Tibial nerve (tissue), 4 donors: ENCODE measurements at places on chromosomes 6 and 20.

- no peak for DNase-seq
Measured at GRCh38 chr6:38846844-38847243, 131.7 kb downstream of the DNAH8 start.

GRCh38 chr20:39479196-39479810 lies 517.2 kb downstream of the DHX35 start:
- no peak for DNase-seq

GRCh38 chr6:31091680-31092079 lies 20.7 kb downstream of the C6orf15 start:
- no peak for DNase-seq

- DNase-seq, result no peak
Measured at GRCh38 chr20:24118441-24119175, 130.0 kb upstream of the GGTLC1 start.

DNA sequence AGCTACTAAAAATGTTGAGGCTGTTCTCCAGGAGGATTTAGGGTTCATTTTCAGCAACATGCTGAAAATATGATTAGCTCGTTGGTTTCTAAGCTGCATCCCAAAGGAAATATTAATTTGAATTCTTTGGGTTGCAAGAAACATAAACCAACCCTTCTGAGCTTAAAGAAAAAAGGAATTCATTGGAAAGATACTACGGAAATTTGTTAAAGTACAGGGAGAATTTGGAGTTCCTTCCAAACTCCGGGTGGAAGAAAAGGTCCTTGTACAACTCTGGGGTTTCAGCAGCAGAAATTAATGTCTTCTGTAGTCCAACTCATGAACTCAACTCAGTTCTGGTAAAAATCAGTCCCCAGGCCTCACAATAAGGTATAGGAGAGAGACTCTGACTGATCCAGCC lies 712.9 kb downstream of the UTRN start:
- DNase-seq, result no peak

- DNase-seq, result no peak
Measured at GRCh38 chr6:35363293-35363750, 21.0 kb downstream of the PPARD start.

GRCh38 chr6:158284876-158285655 lies 27.2 kb upstream of the TULP4 start:
- no peak for DNase-seq

DNA sequence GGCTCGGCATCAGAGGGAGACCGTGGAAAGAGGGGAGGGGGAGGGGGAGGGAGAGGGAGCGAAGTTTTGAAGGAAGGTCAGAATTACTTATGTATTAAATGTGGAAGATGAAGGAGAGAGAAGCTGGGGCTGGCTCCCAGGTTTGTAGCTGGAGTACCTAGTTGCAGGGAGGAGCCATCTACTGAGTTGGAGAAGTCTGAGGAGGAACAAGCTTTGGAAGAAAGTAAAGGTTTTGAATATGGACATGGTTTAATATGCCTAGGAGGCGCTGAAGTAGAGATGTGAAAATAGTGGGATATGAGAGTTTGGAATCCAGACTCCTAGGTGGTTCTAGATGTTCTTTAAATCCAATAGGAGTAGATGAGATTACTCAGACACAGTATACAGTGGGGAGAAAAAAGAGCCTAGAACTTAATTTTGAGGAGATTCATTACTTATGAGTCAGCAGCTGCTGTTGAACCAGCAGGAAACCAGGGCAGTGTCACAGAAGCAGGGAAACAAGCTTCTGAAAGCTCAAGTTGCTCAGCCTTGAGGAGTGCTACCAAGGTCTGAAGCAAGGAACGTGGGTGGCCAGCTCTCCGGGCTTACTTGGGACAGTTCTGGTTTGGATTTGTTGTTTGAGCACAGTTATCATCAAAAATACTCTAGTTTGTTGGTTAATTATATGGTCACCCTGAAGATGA lies 149.3 kb downstream of the UTRN start:
- DNase-seq, result no peak

DNA sequence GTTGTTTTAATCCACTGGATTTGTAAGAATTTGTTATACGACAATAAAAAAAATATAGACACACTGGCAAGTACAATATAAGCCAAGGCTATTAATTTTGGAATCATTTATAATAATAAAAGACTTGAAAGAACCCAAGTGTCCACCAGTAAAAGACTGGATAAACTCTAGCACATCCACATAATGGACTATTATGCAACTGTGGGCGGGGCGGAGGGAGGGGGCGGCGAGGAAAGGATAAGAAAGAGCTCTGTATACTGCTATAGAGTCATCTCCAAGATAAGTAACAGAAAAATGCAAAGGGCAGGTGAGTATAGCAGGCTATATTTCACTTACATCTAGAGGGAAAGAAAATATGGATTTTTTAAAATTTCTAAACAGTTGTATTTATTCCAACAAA lies 123.3 kb downstream of the TBC1D32 start:
- no peak for DNase-seq

GRCh38 chr6:30893001-30893591 lies 8.8 kb downstream of the DDR1 start:
- no peak for DNase-seq

- DNase-seq, result no peak
Measured at GRCh38 chr6:105560611-105561066, 157.8 kb upstream of the PREP start.

GRCh38 chr6:32796848-32797776 lies 19.7 kb downstream of the HLA-DOB start:
- peak; percentile 95 for DNase-seq

- no peak for DNase-seq
Measured at GRCh38 chr20:50995506-50995905, 27.4 kb downstream of the KCNG1 start.

GRCh38 chr6:26365633-26365995 lies 616 bp downstream of the BTN3A2 start:
- DNase-seq, result no peak

GRCh38 chr20:45010399-45010828 lies 44.1 kb downstream of the STK4 start:
- DNase-seq, result no peak

DNA sequence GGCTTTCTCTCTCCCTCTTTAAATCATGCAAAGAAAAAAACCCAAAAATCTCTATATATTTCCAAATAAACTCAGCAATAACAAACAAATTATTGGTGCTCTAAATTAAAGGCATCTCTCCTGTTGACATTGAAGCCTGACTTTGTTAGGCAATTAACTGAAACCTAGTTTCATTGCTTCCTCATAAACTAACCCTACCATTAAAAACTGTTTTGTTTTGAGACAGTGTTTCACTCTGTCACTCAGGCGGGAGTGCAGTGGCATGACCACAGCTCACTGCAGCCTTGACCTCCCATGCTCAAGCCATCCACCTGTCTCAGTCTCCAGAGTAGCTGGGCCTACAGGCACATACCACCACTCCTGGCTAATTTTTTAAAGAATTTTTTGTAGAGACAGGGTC lies 34.9 kb downstream of the PIGU start:
- DNase-seq, result no peak

DNA sequence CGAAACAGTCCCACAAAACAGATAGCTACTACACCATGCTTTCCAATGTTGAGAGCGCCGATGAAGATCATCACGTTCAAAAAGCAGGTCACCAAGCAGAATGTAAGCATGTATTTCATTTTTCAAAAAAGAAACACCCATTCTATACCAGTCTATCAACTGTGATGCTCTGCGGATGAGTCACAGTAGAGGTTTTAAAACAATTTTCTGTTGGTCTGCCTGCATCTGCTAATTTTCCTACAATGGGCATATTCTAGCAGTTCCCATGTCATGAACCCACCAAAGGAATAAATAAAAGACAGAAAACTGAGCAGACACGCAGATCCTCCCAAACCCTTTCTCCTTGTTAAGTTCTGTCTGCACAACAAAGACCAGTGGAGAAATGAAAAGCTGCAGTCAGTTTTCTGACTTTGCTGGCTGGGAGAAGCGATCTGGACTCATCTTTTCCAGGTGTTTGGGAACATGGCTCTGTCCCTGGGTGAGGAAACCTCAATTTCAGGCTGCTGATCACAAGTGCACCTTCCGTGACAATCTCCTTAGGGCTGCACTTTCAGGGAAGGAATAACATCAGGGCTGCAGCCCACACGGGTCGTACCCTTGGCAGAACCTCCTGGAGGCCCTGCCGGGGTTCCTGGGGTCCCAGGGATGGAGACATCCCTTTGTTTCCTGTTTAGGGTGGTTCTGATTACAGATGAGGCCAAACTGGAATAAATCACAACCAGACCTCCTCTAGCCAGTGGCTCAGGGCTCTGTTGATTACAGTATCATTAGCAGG lies 200.1 kb downstream of the BMP7 start:
- no peak for DNase-seq

DNA sequence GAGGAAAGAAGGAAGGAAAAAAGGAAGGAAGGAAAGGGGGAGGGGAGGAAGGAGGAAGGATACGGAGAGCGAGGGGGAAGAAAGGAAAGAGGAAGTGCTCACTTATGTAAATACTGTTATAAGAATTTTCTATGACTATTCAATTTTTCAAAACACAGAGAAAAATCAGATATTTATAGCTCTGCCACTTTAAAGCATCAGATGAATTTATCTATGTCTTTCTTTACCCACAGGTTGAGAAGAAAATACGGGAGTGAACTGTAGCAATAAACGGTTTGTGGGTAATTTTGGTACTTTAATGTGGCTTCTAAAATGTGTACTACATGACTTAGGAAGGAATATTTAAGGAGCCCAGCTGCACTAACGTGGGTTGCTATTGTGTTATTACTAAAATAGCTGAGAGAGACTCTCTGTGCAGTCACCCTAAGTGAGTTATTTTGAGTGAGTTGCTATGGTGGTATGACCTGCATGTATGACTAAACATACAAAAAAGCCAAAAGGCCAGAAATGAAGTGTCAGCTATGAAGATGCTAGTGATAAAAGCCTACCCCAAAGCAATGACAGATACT lies 225.5 kb downstream of the SOD2 start:
- DNase-seq, result no peak

GRCh38 chr6:16319813-16320532 lies 81.6 kb downstream of the GMPR start:
- no peak for DNase-seq

DNA sequence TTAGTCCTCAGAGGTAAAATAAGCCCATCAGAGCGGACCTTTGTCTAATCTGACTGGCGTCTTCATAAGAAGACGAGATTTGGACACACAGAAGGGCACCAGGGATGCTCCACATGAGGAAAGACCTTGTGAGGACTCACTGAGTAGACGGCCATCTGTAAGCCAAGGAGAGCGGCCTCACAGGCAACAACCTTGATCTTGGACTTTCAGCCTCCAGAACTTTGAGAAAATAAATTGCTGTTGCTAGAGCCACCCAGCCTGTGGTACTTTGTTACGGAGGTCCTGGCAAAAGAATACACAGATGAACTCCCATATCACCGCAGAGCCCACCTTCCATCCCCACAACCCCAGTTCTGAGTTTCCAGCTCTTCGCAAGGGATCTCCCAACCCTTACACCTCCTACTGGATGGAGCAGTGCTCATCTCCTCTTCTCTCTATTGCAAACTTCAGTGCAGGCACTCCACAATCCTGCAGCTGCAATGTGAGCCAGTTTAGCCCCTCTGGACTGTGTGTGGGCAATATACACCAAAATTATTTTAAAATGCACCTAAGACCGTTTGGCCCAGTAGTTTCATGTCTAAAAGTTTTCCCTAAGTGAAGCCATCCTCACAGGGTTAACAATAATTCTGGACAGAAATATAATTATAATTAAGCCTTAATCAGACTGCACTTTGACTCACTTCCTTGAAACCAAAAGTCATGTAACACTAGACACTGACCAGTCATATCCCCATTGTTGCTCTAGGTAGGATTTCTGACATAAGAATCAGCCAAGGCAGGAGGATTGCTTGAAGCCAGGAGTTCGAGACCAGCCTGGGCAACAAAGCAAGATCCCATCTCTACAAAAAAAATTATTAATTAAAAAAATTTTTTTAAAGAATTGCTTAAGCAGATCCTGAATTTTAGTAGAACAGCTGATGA lies 8.8 kb upstream of the TRIM31 start:
- DNase-seq, result no peak

- DNase-seq, result no peak
Measured at GRCh38 chr20:23161244-23161891, 75.2 kb upstream of the CD93 start.

DNA sequence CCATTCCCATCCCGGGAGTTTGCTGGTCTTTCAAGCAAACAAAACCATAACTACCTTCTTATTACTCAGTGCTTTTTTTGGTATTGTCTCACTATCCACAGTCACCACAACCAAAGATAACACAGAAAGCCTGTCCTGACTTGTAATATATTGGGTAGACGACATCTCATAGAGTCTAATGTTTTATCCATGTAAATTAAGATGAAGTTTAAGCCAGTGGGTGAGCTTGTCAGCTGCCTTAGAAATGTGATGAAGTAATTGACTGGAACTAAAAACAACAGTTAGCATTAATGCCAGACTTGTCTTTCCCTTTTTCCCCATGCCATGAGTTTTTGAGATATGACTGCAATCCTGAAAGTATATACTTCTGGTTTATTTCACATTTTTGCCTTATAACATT lies 282.7 kb upstream of the PRDM1 start:
- no peak for DNase-seq

- no peak for DNase-seq
Measured at GRCh38 chr20:33647603-33648395, 14.3 kb upstream of the C20orf144 start.

DNA sequence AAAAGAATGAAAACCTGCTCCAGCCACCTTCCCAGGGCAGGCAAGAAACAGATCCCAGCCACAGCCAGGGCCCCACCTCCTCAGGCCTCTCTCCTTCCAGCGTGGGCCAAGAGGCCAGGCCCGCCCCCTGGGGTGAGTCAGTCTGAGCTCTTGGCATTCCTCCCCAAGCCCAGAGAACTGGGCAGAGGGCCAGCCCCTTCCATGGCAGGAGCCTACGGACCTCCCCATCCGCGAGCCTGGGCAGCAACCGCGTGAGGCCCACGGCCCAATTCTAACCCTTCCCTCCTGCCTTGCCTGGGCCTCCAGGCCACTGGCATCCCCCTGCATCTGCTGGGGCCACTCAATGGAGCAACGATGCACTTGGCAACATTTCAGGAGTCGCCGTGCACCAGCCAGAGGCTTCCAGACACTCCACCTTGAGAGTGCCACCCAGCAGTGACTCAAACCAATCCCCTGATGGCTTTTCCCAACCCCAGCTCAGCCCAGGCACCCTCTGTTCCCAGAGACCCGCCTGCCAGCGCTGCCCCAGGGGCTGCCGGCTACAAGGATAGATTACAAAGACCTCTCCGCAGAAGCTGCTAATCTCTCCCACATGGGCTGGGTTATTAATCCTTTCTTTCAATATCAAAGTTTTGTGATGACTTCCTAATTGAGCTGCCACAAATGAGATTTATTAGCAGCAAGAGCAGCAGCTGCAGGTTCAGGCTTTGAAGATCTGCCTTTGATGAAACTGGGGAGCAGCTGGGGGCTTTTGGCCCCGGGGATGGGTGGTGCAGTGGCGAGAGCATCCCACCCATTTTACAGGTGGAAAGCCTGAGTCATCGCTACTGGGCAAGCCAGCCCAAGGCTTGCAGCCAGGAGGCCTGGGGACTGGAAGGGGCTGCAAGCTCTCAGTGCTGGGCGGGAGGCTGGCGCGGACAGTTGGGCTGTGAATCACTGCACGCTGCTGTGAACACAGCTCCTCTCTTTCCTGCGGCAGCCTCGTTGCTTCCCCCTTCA lies 85.7 kb downstream of the NFATC2 start:
- DNase-seq, result peak; percentile 97
